A673 (cell line): ENCODE measurements at places on chromosomes 13 and 19. TPM values are rescaled to one million over a fixed set of nuclear protein-coding genes. Genes with fewer than 3 reads are reported as not detected.
A peak's percentile ranks its signal among the peaks of the same experiment; 100 is the strongest.

GRCh38 chr19:30602661-30603350, 230.6 kb downstream of the ZNF536 start:
- H3K4me3 ChIP-seq, result no peak overlapping the region
- H3K27me3 ChIP-seq, result no peaks in the 10 kb centered on the region
- DNase-seq, result no peak
- no peak overlapping the region for H3K27ac ChIP-seq

- no peaks in the 10 kb centered on the region for H3K27me3 ChIP-seq
- peak overlapping the region; percentile 28 for H3K4me3 ChIP-seq
- peaks cover 43% of the 10 kb centered on the region for H3K4me1 ChIP-seq
- peak; percentile 92 for DNase-seq
These were observed 77.9 kb downstream of the ZNF536 start for GRCh38 chr19:30450100-30450499.

DNA sequence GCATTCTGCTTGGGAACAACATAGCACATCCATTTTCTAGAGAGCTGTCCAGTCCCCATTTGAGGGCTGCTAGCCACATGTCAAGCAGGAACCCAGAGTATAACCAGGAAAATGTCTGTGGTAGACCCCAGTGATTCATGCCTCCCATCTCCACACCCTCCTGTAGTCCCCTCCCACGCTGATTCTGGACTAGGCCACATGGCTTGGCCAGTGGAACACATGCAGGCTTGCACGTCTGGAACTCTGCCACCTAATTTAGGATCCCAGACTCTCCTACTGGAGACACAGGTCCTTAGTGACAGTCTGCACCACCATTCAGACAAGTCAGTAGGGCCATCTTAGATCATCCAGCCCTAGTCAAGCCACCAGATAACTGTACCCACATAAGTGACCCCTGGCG, 149.8 kb downstream of the ZIC5 start:
- H3K4me1 ChIP-seq, result peaks cover 11% of the 10 kb centered on the region
- H3K36me3 ChIP-seq, result no peaks in the 10 kb centered on the region
- no peak overlapping the region for H3K4me3 ChIP-seq
- H3K27me3 ChIP-seq, result no peaks in the 10 kb centered on the region
- DNase-seq, result no peak

Gene C1QTNF9B
- not detected in 2 replicates for total RNA-seq

DNA sequence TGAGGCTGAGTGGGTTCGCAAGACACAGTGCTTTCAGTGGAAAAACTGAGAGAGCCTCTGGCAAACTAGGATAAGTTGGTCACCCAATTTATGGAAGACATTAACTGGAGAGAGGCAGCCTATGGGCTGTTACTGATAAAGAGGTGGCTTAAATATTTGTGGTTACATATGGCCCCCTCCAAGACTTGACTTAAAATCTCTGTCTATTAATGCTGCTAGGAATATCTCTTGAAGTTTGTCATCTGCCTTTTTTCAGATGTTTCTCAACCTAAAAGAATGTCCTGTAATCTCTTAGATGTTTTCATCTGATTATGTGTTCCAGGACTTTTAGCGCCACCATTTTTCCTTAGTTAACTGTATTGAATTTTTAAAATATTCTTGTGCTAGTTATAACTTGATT, 54.6 kb downstream of the NAA16 start:
- H3K27me3 ChIP-seq, result no peaks in the 10 kb centered on the region
- H3K4me1 ChIP-seq, result no peaks in the 10 kb centered on the region
- H3K27ac ChIP-seq, result no peak overlapping the region
- H3K36me3 ChIP-seq, result peaks cover 34% of the 10 kb centered on the region
- H3K4me3 ChIP-seq, result no peak overlapping the region
